ENCODE measurements at places on chromosomes 4 and X.

DNA sequence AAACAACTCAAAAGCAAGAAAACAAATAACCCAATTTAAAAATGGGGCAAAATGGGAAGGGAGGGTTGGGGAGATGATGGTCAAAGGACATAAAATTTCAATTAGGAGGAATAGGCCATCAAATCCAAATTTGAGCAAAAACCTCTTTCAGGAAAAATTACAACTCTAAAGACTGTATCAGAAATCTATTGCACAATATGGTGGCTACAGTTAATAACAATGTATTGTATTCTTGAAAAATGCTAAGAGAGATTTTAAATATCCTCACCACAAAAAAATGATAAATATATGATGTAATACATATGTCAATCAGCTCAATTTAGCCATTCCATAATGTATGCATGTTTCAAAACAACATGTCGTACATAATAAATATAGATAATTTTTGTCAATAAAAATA is 60.7 kb downstream of the RELL1 start:
- no peak for DNase-seq

- DNase-seq: no peak
These were observed 7.8 kb downstream of the WWC2 start for GRCh38 chr4:183106839-183107238.

DNA sequence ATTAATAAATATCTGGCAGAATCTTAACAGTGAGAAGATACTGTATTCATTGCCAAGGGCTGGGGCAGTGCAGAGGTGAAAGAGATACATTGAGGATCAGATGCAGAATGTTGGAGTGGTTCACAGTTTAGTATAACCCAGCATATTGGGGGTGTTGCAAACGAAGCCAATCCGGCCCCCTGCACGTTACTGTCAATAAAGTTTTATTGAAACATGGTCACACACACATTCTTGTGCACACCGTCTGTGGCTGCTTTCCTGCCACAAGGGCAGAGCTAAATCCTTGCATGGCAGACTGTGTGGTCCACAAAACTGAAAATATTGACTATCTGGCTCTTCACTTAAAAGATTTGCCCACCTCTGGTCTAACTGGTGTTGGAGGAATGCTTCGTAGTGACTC is 119.7 kb downstream of the SHOX start:
- no peak for DNase-seq

GRCh38 chr4:63795301-63795700 is 613.9 kb downstream of the TECRL start:
- no peak for DNase-seq

GRCh38 chr4:147117431-147117830 is 171.8 kb upstream of the TTC29 start:
- no peak for DNase-seq

DNA sequence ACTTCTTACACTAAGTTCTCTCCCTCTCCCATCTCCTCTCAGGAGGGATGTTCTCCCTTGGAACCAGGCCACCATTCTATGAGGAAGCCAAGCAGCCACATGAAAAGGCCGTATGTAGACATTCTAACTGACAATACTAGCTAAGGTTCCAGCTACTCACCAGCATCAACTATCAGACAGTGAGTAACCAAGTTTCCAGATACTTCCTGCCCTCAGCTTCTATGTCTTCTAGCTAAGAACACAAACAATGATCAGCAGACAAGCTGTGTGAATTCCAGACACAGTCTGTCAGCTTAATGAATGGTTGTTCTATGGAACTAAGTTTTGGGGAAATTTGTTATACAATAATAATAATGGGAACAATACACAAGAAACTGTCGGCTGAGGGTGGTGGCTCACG is 50.8 kb downstream of the SMIM14 start:
- no peak for DNase-seq

DNA sequence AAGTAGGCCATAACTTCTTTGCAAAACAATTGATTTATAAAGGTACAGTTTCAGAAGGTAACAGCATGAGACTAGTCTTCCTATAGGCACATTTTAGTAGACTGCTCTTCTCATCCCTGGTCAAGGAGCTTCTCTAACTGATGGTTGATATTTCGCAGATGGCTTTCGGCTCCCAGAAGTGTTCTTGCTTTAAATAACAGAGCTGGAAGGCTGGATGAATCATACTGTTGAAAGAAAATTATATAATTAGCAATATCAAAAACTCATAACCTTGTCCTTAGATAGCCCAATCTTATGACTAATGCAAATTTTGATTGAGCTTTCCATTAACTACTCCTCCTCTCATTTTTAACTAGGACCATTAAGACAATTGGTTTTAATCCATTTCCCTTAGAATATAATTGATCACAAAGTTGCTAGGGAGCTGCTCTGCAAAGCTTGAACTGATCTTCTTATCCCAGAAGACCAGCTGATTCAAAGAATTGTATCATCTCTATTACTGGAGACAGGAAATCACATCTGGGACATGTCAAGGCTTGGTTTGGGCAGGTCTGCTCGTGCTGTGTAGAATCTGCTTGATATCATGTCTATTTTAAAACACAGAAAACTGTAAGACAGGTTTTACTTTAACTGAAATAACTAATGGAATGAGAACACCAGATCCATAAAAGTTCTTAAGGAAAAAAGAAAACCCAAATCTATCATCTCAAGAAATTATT is 38.6 kb downstream of the CENPU start:
- no peak for DNase-seq

- DNase-seq: no peak
These were observed 930.1 kb downstream of the ADGRL3 start for GRCh38 chr4:62130230-62130629.

DNA sequence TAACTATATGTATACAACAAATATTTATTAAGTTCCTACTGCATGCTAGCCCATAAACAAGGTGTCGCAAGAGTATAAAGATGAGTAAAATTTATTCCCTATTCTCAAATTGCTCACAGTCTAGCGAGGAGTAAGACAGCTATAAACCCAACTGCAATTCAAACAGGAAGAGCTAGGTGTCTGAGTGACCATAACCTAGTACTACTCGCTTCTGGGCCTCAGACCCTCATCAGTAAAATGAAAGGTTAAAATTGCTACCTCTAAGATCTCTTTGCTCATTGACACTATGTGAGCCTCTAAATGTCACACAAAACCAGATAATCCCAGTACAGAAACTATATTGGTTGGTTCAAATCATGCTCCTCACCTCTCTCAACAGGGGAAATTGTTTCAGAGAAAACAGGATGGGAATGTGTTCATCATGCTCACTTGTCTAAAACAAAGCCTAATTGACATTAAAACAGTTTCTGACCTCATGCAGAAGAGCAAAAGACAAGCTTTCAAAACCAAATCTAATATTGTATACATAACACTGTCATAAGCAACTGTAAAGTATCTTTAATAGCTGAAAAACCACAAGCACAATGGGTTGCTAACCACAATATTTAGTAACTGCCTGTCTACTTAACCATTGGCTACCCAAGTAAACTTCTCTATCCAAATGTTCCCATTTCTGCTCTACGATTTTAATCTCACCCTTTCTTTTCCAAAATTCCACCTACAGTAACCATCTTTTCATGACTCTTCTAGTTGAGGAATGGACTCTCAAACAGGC is 264.6 kb upstream of the FMR1 start:
- no peak for DNase-seq

GRCh38 chr4:15744016-15744545 is 34.0 kb upstream of the CD38 start:
- DNase-seq: no peak

- peak; percentile 2 for DNase-seq
These were observed 109.7 kb downstream of the RTL5 start for GRCh38 chrX:72021975-72022374.

DNA sequence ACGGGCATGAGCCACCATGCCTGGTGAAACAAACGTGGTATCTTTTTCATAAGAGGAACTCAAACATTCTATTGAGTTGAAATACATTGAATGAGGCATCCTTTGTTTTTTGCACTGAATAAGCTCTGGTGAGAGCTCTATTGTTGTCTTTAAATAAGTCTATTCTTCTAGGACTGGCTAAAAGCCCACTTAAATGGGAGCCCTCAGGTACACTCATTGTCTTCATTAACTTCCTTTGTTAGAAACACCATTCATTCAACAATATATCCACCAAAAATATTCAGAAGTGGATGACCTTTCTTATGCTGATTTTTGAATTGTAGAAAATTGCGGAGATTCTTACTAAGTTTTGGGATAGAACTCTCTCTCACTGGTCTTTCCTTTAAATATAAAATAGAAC is 568.0 kb downstream of the IL1RAPL1 start:
- DNase-seq: no peak

GRCh38 chrX:21412029-21412428 is 37.8 kb downstream of the CNKSR2 start:
- DNase-seq: no peak

- DNase-seq: no peak
These were observed 377.9 kb downstream of the FAM133A start for GRCh38 chrX:94051926-94052325.

DNA sequence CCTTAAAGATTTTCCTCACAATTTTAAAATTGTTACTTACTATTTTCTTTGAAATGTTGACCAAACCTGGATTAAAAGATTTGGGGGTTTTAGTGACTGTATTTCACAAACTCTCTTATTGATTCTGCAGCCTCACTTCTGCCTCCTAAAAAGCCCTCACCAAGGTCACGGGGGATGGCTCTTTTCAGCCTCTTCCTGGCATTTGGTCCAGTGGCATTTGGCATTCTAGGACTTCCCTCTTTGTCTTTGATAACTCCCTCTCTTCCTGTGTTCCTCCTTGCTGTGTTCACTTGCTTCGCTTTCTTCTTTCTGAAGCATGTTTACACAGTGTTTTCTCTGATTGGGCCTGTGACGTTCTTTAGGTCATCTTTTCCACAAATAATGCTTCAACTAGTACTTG is 21.5 kb downstream of the PKD2 start:
- DNase-seq: no peak

DNA sequence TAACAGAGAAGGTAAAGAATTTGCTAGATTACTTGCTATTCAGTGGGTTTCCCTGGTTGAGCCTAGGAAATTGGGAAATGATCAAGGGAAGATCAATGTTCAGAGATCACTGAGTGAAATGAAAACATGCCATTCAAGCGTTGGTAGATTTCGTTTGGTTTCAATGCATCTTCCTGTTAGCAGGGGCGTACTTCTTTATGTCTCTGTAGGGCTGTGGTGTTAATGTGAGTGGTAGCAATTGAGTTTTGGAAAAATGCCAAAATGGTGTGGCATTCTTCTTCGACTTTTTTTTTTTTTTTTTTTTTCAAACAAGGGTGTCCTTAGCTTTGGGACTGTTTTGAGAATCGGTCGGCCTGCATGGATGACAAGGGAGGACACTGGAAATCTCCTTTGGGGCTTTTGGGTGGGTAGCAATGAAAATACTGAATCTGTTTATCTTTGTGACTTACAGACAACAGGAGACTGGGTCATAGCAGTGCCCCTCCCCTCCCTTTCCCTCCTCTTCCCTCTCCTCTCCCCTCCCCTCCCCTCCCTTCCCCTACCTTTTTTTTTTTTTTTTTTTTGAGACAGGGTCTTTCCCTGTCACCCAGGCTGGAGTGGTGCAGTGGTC is 50.4 kb downstream of the SPRY1 start:
- DNase-seq: no peak

DNA sequence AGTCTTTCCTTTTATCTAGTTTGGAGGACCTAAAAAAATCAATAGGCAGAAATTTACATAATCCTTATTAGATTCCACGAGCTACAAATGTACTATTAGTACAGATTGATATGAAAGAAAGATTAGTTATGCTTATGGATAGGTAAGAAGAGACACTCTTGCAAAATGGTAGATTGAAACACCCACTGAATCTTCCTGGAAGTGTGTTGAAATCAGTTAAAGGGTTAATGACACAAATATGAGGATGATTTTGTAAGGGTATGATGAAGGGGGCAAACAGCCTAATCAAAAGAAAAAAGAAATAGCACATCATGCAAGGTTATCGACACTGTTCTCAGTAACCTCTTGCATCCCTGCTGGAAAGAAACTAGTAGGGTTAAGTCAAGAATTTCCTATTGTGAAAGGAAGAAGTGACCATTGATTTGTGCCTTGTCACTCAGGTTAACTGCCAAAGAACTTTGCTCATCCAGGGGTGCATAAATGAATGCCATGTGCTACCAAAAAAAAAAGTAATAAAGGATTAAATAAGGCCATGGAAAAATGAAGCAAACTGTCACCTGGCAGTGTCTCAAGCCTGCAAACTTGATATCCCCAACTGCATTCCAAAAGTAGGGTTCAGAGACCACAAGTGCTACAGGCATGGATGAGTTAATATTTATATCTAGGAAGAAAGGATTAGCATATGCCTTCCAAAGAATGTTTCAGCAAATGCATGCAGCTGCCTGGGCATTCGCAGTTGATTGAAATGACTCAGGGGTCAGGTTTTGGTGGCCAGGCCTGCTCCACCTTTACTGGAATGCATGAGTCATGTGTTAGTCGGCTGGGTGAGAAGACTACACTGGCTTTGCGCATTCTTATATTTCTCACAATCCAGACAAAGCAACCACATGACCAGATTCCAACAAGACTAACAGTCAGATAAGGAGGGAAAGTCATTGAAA is 78.3 kb upstream of the ATXN3L start:
- DNase-seq: no peak

All from hematopoietic multipotent progenitor cell treated with erythropoietin and hydrocortisone succinate and interleukin-3 and kit ligand, for 15 days (in vitro differentiated cells).